Retinal pigment epithelial cell (primary cell): ENCODE measurements at places on chromosomes 11 and 22.

DNA sequence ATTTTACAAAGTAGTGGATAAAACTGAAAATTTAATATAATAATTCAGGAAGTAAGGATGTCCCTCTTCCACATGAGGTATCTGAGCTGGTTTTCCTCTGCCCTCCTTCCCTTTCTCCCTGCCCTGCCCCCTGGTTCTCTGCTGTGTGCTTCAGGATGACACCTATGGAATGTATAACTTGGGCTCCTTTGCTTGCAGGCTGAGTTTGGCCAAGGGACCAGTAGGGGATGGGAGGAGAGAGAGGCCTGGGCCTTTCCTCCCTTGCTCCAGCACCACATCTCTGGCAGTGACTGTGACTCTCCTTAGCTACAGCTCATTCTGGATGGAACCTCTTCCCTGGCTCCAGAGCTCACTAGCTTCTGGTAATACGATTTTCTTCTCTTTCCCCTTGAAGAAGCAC is 10.1 kb downstream of the IRAG1 start:
- no peak for DNase-seq

DNA sequence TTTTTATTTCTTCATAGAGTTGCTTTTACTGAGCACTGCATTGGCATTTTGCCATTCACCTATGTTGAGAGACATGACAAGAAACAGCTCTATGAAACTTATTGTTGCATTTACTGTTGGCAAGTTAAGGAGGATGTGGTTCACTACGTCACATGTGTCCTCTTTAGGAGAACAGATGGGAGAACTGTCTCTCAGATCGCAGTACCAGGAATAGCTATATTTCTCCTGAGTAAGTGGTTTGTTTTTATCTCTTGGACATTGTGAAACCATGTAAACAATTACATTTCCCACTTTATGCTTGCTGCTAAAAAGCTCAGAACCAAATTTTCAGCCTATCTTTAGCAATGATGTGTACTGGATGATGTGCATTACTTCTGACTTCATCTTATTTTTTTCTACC is 34.8 kb upstream of the PSMA1 start:
- DNase-seq, result no peak

- no peak for DNase-seq
Measured at GRCh38 chr11:4063348-4063747, 31.3 kb upstream of the RRM1 start.

- DNase-seq, result no peak
Measured at GRCh38 chr11:77063407-77063806, 3.4 kb upstream of the CAPN5 start.

DNA sequence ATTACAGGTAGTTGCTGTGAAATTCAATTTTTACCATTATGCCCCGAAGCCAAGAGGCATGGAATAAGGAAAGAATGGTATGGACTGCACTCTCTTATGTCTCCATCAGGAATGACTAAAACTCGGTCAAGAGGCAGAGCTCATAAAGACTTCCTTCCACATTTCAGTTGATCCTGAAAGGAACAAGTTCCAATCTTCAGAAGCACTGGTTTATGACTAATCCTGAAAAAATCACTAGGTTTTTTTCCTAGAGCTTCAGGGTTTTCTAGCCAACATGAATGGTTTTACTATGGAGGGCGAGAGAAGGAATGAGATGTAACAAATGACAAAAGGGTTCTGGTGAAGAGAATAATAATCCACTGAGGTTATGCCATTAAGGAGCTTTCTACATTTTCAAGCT is 832.2 kb downstream of the NTM start:
- DNase-seq, result no peak

DNA sequence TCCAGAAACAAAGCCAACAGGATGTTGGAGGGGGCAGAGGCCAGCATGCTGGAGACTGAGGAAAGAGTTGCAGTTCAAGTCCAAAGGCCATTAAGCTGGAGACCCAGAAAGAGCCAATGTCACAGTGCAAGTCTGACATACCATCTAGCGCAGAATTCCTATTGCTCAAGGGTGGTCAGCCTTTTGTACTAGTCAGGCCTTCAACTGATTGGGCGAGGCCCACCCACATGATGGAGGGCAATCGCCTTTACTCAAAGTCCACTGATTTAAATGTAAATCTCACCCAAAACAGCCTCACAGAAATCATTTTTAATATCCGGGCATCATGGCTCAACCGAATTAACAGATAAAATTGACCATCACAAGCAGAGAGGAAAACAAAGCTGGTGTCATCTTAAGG is 113.9 kb downstream of the RCN1 start:
- no peak for DNase-seq

- no peak for DNase-seq
Measured at GRCh38 chr11:65110354-65110861, 1.3 kb upstream of the TM7SF2 start.

DNA sequence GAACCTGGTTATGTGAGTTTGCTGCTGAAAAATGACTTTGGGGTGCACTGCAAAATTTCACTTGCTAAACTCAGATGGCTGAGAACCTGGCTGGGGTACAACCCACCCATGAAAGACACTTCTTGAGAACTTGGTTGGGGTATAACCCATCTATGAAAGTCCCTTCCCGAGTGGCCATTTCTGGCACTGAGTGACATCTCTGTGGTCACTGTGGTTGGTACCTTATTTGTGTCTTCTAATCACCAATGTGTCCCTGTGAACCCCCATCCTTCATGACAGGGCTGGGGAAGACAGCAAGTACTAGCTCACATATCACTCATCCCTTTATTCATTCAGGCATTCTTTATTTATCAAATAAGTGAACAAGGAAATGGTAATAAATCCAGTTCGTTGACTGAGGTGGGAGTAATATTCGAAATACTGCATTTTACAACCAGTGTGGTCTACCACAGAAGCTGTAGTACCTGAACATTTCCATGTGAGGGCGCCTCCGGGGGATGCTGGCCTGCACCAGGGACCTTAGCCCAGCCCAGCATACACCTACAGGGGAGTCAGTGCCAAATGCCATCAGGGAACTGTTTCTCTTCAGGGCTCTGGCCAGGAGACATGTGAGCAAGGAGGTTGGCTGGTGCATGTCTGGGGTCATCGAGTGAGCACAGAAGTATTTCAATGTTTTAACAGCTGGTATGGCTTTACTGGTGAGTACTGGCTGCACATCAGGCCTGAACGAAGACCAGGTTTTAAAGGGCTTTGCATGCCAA is 122.1 kb downstream of the CSNK2A3 start:
- DNase-seq, result no peak

DNA sequence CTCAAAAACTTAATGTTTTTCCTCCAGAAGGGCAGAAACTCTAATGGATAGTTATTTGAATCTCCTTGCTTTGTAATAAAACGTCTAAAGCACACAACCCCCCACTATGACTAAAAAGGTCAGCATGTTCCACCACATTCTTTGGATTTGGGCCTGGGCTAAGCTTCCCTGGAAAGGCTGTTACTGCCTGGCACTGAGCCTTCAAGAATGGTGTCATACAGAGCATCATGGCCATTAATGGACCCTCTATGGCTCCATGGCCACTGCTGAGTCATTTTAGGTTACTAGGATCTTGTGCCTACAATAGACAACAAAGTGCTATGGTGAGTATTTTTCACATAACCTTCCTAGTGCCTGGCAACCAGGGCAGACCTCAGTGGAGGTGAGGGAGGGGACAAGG is 242.6 kb upstream of the FAT3 start:
- peak; percentile 100 for DNase-seq

GRCh38 chr11:126416542-126417090 is 61.1 kb downstream of the ST3GAL4 start:
- no peak for DNase-seq

DNA sequence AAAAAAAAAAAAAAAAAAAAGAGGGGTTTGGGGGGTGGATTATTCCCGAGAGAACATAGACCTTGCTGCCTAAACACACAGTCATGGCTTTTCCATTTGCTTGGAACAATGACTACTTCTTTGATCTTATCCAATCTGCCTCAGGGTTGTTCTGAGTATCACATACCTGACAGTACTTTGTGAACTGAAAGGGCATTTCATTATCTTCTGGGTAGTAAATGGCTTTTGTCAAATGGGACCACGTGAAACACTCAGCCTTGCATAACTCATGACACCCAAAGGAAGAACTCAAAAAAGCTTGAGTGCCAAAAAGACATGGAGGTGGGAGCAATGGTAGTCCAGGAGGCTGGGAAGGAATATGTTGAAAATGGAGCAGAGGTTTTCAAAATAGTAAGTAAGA is 123.2 kb upstream of the BID start:
- DNase-seq, result no peak

DNA sequence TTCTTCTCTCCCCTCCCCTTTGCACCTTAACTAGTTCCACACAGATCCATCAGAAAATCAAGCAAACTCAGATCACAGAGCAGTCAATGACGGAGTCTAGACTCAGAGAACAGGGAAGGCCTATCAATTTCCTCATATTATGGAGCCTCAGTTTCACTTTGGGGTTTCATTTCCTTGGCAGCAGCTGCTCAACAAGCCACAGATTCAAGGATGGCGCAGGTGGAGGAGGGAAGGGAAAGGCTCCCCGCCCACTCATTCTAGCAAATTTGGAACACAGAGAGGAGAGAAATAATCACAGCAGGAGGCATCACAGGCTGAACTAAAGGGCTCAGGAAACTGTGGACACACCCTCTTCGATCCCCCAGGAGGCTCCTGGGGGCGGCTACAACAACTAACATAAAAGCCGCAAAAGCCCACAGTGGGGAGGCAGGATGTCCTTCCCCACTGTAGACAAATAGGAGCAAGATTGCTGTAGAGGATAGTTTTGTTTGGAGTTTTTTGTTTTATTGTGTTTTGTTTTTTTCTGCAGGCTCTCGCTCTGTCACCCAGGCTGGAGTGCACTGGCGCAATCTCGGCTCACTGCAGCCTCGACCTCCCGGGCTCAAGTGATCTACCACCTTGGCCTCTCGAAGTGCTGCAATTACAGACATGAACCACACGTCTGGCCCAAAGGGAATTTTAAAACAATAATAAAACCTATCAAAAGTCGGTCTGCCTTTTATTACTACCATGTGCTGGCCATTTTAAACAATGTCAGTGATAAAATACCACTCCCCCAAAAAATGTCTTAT is 3.4 kb downstream of the PLAAT3 start:
- no peak for DNase-seq

- peak; percentile 29 for DNase-seq
Measured at GRCh38 chr11:123062892-123063825, 1.2 kb upstream of the HSPA8 start.

DNA sequence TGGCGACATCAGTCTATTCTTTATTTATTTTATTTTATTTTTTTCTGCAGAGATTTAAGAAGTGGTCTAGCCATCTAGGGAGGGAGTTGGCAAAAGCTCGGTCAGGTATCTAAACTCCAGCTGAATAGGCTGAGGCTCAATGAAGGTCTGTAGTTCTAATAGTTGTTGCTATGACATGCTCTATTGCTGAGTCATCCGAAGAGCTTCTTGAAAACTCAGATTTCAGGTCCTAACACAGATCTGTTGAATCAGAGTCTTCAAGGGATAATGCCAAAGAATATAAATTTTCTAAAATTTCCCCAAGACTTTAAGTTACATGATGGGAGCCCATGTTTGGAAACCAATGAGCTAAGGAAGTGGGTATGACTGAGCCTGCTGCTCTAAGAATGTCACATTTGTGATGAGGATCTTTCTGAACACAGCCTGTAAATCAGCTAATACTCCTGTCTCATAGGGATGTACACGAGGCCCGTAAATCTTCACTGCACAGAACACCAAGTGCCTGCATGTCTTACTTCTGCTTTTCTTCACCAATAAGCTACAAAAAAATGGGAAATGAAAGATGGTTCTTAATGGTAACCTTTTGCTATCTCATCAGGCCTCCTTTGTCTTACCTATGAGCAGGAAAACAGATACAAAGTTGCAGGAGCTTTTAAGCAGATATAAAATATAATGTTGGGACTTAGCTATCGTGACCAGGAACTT is 901.4 kb upstream of the API5 start:
- DNase-seq, result no peak

- no peak for DNase-seq
Measured at GRCh38 chr11:109424901-109425300, 2.9 kb downstream of the C11orf87 start.

- DNase-seq, result no peak
Measured at GRCh38 chr11:116696381-116696941, 76.3 kb downstream of the BUD13 start.

DNA sequence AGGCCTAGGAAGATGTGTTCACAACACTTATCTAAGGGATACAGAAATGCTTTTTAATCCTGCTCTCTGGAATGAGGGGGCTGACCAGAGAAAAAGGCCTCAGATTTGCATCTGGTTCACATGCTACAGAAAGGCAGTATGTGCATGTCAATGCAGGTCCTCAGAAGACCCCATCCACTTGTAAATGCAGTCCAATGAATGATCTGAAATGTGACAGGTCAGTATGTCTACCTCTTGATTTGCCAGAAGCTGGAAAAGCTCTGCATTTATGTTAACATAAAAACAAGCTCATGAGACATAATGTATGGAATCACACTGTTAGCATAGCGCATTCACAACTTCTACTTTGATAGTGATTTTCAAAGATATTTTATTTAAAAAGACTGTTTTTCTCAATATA is 367.4 kb upstream of the CHORDC1 start:
- DNase-seq, result no peak

DNA sequence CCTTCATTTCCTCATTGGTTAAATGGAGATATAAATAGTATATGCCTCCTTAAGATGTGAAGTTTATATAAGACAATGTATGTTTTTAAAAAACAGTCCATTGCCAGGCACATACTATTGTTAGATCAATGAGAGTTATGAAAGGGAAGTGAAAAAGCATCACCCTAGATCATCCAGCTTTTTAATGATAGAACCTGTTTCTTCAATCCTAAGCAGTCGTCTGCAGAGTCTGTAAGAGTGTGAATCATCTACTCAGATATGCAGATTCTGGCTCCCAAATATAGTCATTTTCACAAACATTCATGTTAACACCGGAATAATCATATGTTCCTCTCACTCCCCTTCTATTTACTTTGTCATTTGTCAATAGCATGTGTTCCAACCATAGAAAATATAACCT is 65.3 kb upstream of the SLN start:
- no peak for DNase-seq

DNA sequence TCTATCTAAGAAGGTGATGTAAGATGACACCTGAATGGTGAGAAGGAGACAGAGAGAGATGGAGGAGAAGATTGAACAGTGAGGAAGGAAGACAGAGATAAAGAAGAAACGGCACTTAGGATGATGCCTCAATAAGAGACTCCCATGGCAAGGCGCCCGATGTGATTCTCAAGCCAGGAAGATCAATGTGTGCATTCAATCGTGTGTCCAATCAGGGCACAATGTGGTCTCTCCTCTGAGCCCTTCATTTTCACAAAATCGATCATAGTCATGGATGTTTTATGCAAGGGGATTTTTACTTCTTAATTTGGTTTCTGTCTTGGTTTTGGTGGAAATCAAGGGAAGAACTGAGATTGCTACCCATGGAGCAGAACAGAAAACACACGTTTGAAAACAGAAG is 19.9 kb upstream of the TMPRSS13 start:
- no peak for DNase-seq

GRCh38 chr11:70628855-70629844 is 230.8 kb downstream of the CTTN start:
- DNase-seq, result no peak

GRCh38 chr22:25176175-25176574 is 23.5 kb upstream of the CRYBB3 start:
- DNase-seq, result no peak
